ENCODE measurements at places on chromosomes 3 and 15.

- no peak for DNase-seq
Measured at GRCh38 chr3:193451902-193452301, 73.3 kb upstream of the ATP13A5 start.

- no peak for DNase-seq
Measured at GRCh38 chr15:78565951-78566774, 843 bp downstream of the CHRNA5 start.

DNA sequence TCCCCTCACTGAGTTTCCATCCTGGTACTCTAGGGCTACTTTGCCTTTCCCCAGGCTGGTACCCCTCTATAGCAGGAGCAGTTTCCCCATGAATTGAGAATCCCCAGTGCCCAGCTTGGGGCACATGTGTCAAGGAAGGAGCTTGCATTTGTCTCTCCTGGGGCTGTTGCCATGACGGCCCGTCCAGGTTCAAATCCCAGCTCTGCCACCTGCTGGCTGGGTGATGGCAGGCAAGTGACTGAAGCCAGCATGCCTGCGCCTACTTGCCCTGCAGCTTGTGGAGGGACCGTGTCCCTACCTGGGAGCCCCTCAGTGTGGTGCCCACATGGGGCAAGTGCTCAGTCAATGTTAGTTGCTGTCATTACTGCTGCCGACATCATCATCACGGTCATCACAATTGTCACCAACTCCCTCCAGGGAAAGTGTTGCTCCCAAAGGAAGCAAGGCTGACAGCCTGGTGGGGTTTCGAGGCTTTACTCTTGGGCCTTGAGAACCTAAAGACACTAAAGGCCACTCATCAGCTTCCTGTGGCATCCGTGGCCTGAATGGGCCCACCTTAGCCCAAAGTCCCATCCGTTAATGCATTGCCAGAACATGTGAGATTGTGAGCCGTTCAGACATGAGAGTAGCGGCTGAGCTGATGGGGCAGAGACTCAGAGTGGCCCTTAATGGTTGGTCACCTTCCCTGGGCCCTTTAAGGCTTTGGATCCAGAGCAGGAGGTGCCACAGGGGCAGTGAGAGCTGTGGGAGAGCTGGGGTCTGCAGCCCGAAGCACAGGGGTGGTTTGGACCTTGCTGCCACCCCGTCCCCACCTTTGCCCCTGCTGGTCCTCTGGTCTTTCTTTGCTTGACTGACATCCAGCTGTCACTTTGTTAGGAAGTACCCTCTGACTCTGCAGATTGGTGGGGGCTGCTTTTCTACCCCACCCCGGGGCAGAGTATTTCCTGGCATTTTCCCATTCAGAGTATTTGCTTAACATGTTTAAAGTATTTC lies 144.4 kb downstream of the DNAJB8 start:
- DNase-seq, result no peak

DNA sequence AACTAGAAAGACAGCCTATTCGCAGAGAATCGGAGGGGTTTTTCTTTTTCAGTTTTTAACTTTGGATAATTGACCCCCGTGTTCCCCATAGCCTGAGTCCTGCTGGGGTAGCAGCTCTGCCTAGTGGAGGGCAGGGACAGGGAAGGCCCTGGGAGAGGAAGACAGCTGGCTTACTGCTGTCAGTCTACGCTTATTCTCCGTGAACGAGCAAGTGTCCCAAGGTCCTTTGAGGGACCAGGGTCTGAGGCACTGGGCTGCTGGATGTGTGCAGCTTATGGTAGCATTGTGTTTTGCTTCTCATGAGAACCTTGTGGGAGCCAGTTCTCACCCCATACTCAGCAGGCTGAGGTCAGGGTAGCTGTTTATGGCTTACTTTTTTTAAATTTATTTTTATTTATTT lies 3.0 kb downstream of the LIMD1 start:
- no peak for DNase-seq

DNA sequence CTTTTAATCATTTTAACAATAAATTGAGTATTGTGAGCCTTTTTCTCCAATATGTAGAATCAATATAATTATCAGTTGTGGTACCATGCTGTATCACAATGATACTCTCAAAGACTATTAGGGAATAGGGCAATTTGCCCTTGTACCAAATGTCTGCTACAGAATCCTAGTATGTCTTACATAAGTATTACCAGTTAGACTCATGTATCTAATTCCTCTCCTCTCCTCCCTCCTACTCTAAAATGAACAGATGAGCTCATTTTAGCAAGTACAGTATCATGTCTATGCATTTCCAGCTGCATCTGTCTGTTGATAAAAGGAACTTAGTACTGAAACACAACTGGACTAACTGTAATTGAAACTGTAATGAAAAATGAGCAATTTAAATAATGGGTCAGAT lies 124.3 kb upstream of the ATP11B start:
- DNase-seq, result no peak

DNA sequence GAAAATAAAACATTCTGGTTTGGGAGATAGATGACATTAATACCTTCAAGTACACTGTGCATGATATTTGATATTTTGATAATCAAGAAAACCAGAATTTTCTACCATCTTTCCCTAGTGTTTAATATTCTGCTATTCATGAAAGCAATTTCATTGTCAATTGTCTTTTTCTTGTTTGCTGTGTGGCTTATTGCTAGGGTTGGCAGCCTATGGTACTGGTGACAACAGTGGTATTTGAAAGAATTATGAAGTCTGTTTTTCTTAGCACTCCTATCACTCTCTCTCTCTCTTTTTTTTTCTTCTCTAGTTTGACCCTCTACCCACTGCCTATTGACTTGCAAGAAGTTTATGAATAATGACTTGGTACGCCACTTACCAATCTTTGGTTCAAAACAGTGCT lies 15.4 kb downstream of the RNF13 start:
- no peak for DNase-seq

- DNase-seq, result no peak
Measured at GRCh38 chr3:131756405-131756804, 253.6 kb upstream of the MRPL3 start.

DNA sequence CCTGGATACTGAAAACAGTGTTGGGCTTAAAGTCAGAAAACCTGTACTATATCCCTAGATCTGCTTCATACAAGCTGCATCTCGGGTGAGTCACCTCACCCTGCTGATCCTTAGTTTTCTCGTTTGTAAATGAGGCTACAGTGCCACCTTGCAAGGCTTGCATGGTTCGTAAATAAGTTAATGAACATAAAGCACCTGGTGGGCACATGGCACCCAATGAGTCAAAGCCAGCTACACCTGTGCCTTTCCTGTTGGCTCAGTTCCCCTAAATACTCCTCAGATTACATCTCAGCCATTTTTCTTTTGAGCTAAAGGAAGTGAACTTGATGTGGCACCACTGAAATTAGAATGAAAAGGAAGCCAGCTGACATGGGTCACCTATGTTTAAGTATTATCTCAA lies 26.5 kb downstream of the RTP1 start:
- no peak for DNase-seq

DNA sequence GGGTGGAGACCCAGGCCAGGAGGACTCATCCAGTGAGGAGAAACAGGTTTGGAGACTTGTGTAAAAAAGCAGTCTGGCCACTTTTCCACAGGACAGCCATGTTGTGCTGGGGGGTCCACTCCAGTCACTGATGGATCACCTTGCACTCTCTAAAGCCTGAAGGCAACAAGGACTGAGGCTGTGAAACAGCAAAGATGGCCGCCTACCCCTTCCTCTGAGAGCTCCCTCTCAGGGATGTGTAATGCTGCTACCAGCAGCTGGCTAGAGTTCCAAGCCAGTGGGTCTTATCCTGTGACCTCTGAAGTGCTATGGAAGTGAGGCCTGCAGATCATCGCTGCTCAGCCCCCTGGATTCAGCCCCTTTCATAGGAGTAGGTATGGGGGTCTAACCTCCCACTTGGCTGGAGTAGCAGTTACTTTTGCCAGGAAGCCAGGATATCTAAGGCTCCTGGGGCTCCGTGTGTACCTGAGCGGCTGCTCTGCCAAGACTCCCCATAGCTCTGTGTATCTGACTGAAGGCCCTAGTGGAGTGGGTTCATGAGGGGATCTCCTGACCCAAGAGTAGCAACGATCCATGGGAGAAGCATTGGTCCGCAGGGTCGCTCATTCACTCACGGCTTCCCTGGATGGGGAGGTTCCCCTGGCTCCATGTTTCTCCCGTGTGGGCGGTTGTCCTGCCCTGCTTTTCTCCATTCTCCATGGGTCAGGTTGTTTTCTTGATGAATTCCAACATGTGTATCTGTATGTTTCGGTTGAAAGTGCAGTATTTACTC lies 69.9 kb upstream of the TNFSF10 start:
- DNase-seq, result no peak

DNA sequence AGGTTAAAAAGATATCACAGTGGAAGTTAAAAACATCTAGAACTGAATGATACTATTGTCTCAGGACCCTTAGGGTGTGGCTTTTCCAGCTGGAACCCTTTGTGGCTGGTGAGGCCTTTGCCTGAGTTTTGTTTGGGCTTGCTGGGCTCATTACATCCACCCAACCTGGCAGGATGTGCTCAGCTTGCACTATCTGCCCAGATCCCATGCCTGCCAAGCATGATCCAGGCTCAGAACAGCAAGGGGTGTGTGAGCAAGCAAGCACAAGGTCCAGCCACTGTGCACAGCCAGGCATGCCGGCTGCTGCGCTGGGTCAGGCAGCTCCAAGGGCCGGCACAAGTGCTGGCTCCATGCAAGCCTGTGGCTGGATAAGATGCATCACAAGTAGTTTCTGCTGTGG lies 512.7 kb upstream of the CDIN1 start:
- DNase-seq, result peak; percentile 9

- DNase-seq, result no peak
Measured at GRCh38 chr15:75225951-75226732, 24.5 kb downstream of the C15orf39 start.

- no peak for DNase-seq
Measured at GRCh38 chr15:37903919-37904625, 30.4 kb upstream of the TMCO5A start.

DNA sequence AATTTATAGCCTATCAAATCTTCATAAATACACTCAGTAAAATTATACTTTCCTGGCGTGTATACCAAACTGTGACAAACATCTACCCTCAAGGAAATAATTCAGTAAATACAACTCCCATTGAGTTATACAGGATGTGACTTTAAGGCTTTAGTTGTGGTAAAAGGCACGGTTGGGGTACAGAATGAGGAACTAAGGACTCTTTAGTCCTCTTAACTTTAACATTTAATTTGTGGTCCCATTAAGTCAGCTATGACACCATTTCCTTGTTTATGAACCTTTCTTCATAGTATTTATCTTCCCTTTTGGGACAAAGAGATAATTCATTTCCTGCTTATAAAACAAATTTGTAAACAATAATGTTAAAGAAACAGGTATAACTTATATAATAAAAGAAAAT lies 30.2 kb downstream of the IFT80 start:
- DNase-seq, result no peak

GRCh38 chr3:14524920-14525660 lies 15.1 kb downstream of the GRIP2 start:
- no peak for DNase-seq

DNA sequence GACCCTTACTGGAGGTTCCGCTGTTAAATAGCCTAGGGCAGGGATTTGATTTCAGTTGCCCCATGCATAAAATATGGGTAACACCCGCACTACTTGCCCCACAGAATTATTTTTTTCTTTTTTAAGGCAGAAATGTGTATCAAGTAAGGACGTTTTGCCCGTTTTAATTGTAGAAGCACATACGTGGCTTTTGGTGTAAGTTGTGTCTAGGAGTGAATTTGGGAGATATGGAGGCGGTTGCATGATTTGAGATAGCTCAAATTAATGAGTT lies 636 bp upstream of the LRRC58 start:
- no peak for DNase-seq

DNA sequence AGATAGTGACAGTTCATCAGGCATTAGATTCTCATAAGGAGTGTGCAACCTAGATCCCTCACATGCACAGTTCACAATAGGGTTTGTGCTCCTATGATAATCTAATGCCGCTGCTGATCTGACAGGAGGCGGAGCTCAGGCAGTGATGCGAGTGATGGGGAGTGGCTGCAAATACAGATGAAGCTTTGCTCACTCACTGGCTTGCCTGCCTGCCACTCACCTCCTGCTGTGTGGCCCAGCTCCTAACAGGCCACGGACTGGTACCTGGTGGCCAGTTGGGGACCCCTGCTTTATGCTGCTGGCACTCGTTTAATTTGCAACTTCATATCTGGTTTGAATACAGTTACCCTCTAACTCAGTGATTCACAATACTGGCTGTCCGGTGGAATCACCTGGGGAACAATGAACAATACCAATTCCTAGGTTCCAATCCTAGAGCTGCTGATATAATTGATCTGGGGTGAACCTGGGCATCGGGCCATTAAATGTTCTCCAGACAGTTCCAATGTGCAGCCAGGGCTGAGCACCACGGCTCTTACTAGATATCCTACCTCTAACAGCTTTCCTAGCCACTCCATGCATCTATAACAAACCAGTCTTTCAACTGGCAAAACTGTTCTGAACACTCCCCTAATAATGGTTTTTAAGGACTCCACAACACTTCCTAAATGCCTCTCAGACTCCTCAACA lies 131.4 kb downstream of the ATP1B3 start:
- no peak for DNase-seq

DNA sequence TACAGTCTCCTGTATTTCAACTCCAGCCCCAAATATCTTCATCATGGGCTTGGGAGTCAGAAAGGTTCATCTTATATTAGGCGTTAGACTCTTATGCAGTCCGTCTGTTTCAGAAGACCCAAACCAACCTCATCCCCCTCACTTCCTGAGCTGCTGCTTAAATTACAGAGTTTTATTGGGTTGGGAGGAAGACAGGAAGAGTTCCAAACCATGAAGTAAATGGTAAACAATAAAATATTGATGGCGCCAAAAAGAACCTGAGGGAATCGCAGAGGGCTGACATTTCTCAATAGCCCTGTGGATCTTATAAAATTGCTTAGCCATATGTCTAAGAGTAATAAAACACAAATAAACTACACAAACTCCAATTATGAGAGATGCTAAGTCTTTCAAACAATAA lies 116.9 kb upstream of the C3orf80 start:
- no peak for DNase-seq

DNA sequence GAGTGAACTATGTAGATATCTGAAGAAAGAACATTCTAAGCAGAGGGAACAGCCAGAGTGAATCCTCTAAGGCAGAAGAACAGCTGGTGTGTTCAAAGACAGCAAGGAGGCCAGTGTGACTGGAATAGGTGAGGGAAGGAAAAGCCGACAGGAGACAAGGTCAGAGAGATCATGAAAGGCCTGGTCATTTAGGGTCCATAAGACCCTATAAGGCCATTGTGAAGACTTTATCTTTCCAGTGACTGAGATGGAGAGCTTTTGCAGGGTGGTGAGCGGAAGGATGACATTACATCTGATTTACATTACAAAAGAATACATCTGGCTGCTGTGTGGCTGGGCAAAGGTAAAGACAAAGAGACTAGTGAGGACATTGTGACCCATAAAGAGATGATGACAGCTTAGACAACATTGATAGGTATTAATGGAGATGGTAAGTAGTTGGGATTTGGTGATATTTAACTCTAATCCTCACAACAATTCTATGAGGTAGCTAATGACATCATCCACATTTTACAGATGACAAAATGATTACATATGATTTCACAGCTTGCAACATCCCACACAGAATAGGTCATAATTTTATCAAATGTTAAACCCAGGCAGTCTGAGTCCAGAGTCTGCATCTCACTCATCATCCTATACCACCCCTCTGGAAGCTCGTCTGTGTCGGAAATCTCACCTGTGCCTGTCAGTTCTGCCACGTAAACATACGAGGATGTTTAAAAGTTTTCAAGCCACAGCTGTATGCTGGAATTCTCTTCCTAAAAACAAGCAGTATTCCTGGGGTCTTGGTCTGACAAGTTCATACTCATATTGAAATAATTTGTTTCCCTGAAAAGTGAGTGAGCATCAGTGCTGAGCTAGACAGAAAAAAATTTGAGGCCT lies 70.2 kb upstream of the PIK3R4 start:
- DNase-seq, result no peak

Data from hindlimb muscle (tissue), 1 donor.